Naive B cell (primary cell): ENCODE measurements at places on chromosomes 11 and 22.

DNA sequence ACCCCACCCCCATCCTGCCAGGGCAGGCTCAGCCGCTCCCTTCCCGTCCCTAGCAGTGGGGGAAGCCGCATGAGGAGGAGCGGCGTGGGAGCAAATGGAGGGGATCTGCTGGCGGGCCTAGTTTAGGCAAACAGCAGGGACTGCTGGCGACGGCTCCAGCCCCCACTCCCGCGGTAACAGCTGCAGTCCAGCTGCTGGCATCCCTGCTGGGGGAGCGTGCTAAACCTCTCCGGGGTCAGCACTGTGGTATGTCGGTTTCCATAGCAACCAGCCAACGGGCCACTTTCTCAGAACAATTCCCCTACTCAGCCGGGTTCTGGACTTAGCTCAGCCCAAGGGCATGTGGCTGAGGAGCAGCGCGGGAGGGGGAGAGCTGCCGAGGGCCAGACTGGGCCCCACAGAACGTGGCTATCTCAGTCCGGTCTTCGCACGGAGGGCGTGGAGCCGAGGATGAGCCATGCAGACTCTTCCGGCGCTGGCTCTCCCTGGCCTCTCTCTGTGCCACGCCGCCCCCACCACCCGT lies 98.8 kb downstream of the PKNOX2 start:
- DNase-seq = no peak

DNA sequence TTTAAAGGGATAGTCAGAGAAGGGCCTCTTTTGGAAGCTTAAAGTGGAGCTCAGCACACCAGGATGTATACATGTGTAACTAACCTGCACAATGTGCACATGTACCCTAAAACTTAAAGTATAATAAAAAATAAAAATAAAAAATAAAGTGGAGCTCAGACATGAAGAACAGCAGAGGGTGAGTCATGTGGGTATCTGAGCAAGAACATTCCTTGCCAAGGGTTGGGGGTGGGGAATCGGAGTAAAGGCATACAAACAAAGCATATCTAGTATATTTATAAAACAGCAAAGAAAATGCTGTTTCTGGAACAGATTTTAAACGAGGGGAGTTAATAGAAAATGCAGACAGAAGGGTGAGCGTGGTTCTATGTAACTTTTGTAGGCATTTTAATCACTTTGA lies 562.6 kb upstream of the ANO3 start:
- DNase-seq = no peak

- DNase-seq = no peak
Observed at GRCh38 chr11:57354699-57355098, 16.5 kb downstream of the P2RX3 start.

- DNase-seq = no peak
Observed at GRCh38 chr11:116506263-116506825, 266.4 kb downstream of the BUD13 start.

GRCh38 chr11:115272925-115273324 lies 231.3 kb downstream of the CADM1 start:
- no peak for DNase-seq

DNA sequence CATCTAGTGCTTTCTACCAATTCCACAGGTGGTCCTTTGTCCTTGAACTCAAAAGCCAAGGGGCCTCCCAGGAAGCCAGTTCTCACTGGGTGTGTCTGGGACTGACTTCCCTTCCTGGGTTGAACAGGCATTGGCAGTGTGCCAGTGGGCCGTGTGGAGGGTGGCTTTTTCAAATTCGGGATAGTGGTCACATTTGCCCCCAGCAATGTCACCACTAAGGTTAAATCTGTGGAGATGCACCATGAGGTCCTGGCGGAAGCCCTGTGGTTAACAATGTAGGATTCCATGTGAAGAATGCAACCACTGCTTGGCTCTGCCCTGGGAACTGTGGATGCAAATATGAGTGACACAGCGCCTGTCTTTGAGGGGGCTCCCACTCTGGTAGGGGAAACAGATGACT lies 53.2 kb upstream of the MTNR1B start:
- no peak for DNase-seq

DNA sequence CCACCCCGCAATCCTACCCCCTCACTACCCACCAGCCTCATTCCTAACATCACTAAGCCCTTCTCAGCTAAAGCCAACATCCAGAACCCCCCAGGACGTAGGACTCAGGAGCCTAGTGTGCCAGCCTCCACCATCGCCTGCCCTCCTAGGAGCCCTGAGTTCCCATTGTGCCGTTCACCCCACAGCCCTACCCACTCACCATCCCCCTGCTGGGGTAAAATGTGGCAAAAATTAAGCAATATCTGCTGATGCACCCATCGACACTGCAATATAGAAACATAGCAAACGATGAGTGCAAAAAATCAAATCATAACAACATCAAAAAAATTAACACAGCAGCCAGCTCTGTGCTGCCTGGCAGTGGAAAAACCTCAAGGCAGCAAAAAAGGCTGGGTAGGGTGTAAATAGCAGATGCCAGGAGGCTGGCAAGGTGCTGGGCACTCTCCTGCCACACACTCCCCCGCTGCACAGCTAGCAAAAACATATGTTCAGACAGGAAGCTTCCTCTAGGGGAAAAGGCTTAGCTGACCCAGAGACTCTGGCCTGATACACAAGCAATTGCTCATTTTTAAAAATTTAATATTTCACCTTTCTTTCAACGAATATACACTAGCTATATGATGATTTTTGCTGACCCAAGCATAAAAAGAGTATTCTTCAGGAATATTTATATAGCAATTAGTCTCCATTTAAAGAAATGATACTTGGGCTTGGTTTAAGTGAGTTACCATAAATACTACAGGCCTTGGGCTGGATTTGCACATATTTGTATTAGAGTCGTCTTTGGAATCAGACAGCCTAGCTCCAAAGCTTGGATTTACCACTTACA lies 33.8 kb downstream of the PRDM10 start:
- no peak for DNase-seq

DNA sequence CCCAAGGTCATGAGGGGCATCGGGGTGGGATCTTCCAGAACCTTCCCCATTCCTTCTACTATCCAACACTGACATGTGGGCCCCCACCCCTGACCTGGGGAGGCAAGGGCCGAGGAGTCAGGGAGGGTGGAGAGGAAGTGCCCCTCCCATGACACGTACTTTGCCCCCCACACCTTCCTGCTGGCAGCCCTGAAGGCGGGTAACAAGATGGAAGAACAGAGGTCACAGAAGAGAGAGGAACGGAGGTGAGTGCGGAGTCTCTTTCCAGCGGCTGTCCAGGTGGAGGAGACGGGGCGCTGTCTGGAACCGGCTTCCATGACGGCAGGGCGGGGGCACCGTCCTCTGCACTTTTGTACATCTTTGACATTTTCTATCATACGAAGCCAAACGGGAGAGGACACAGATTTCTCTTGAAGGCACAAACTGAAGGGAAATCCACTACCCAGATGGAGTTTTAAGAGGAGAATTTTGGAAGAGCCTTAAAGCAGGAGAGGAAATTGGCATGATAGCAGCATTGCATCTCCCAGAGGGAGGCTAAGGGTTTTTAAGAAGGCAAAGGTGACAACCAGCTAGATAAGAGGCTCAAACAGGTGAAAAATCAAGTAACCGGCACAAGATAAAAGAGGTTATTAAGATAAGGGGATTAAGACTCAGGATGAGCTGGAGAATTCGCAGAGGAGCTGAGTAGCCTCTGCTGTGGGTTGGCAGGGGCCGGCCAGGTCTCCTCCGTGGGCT lies 16.7 kb downstream of the OSBPL5 start:
- no peak for DNase-seq

- no peak for DNase-seq
Observed at GRCh38 chr11:128187835-128188234, 399.5 kb downstream of the ETS1 start.

DNA sequence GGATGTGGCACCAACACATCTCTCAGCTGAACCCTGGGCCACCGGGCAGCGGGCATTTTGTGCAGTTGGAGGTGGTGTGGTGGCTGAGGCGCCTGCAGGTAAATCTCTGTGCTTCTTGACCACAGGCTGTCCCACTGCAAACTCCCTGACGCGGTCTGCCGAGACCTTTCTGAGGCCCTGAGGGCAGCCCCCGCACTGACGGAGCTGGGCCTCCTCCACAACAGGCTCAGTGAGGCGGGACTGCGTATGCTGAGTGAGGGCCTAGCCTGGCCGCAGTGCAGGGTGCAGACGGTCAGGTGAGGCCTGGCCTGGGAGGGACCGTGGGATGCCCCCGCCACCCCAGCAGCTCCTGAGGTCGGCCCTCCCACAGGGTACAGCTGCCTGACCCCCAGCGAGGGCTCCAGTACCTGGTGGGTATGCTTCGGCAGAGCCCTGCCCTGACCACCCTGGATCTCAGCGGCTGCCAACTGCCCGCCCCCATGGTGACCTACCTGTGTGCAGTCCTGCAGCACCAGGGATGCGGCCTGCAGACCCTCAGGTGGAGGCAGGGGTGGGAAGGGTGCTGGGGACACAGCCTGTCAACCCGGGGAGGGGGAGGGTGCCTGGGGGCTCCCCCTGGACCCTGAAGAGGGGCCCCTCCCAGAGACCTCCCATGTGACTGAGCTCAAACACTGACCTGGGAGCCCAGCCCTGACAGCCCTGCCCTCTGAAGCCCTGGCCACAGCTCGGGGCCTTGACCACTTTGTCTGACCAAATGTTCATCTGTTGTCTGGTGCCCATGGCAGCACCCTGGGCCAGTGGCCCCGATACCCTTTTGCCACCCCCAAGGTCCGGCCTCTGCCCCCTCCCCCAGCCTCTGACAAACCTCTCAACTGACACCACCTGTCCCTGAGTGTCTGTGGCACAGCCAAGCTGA lies 4.6 kb upstream of the PGGHG start:
- DNase-seq = no peak

GRCh38 chr11:120192831-120193625 lies 17.8 kb upstream of the OAF start:
- no peak for DNase-seq

DNA sequence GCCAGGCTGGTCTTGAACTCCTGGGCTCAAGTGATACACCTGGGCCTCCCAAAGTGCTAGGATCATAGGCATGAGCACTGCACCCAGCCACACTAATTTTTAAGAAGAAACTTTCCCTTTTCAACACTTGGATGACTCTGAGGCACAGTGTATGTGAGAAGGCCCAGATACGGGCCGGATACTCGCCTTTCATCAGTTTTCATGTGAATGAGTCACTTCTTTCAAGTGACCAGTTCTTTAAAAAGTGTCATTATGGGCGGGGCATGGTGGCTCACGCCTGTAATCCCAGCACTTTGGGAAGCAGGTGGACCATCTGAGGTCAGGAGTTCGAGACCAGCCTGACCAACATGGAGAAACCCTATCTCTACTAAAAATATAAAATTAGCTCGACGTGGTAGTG lies 120.8 kb downstream of the CTTN start:
- no peak for DNase-seq

DNA sequence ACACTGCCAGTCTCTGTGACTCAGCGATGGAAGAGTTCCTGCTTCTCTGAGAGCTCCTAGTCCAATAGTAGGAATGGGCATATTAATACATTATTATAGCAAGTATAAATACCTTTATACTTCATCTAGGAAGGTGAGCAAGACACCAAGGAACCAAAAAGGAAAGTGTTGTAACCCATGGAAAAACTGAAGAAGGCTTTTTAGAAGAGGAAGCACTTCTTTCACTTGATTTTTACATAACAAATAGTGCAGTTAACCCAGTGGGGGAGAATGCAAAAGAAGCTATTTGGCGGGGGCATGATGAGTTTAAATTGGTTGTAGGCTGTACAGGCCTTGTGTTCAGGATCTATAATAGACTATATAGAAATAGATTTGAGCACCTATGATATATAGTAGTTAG lies 31.2 kb upstream of the C11orf87 start:
- no peak for DNase-seq

GRCh38 chr11:124612567-124613246 lies 1.5 kb downstream of the PANX3 start:
- no peak for DNase-seq

- DNase-seq = no peak
Observed at GRCh38 chr11:117473481-117474091, 145.9 kb downstream of the CEP164 start.

DNA sequence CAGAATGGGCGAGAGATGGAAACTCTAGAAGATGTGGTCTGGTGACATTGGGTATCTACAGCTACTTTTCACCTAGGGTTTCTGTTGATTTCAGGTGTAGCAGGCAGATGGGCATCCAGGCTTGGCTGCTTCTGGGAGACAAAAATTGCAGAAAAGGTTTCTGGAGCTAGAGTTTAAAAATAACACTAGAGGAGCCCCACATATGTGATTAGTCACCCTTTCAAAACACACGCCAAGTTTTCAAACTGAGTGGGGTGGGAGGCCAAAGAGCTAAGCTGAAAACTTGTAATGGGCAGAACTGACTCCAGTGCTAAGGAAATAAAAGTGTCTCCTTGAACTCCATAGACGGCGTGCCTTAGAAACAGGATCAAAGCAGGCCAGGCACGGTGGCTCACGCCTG lies 80.8 kb downstream of the GRK3 start:
- DNase-seq = no peak
